ENCODE measurements at places on chromosomes 5 and 9.

GRCh38 chr5:109524555-109524954, 114.8 kb upstream of the PJA2 start:
- DNase-seq, result no peak

DNA sequence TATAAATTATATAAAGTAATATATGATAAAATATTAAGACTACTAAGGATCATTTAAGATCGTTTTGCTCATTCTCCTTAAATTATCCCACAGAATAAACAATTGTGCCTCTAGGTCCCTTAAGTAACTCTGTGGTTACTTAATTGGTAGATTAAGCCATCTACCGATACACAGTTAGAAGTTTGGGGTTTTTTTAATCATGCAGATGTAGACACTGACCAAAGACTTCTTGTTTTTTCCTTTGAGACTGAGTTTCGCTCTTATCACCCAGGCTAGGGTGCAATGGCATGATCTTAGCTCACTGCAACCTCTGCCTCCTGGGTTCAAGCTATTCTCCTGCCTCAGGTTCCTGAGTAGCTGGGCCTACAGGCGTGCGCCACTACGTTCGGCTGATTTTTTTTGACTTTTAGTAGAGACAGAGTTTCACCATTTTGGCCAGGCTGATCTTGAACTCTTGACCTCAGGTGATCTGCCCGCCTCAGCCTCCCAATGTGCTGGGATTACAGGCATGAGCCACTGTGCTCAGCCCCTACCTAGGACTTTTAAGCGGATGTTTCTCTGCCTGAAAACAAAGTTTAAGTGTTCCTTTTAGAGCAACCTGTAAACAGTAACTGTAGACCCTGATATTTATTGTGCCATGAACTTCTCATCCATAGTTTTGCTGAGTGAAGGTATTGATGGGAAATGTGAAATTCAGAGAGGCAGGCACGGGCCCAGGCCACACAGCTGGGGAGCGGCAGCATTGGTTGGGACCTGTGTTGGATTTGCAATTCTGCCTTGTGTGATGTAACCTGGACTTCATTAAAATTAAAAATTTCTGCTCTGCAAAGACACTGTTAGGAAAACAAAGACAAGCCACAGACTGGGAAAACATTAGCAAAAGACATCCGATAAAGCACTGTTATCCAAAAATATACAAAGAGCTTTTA, 11.6 kb downstream of the CEL start:
- no peak for DNase-seq

DNA sequence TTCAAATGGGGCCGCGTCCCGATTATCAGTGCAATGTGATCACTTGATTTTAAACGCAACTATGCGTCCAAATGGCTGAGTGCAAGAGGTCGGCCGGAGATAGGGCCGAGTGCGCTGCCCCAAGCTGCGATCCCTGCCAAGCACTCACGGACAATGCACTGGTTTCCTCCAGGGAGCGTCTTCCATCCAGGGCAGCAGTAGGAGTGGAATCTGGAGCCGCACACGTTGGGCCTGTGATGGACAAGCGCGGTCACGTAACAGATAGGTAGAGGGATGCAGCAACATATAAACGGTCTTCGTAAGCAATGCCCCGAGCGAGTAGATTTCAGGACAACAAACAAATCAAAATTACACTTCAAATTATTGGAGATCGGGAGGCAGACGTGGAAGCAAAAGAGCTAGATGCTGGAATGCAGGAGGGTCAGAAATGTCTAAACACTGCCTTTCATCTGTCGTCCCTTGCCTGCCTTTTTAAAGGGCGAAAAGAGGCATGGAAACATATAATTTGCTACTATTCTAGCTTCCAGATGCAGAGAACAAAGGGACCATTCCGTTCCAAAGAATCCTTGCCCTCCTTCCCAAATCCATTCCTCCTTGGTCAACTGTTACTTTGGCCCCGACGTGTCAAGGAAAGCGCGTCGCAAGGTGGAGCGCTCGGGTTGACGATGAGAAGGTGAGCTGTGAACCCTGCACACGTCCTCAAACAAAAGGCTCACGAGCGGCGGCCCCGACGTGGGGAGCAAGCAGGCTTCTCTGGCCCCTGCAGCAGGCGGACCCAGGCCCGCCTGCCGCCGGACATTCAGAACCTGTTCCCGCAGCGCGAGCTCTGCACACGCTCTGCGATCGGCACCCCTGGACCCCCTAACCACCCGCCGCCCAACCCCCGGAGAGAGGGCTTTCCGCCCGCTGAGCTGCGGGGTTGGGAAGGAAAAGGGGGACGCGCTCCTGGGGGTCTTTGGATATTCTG, 1.5 kb downstream of the FBN2 start:
- DNase-seq, result no peak

DNA sequence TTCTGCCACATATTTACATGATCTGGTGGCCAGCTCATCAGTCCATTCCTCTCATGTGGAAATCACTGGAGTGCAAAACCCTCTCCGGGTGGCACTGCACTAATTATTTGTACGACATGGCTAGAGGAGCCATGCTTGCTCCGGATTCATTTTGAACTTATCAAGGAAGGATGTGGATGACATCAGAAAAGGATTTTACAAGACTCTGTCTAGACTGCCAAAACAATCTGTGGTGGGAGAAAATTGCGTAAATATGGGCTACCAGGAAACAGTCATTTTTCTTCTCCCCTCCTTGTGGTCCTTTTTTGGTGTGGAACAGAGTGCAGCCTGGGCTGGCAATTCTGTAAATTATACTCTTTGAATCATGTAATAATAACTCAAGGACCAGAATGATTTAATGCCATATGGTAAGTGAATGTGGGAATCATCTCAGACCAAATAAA, 123.4 kb upstream of the IFNE start:
- DNase-seq, result no peak

- no peak for DNase-seq
Measured at GRCh38 chr5:35660451-35660850, 42.8 kb downstream of the SPEF2 start.

DNA sequence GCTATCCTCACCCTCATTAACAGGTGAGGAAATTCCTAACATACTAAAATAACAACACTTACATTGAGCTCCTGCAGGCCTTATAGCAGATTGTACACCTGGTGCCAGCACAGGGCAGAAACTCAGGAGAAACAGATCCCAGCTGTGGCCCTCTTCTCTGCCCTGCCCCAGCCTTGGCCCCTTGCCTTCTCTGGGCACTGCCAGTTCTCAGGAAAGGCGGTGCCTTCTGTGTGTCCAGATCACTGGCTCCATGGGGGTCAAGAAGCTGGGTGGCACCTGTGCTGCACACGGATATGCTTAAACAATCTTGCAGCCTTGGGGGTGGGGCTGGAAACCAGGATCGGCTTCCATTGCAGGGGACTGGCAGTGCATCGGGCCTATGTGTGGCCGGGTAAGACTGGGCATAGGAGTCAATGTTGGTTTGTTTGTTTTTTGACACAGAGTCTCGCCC, 19.3 kb downstream of the KYAT1 start:
- DNase-seq, result no peak

DNA sequence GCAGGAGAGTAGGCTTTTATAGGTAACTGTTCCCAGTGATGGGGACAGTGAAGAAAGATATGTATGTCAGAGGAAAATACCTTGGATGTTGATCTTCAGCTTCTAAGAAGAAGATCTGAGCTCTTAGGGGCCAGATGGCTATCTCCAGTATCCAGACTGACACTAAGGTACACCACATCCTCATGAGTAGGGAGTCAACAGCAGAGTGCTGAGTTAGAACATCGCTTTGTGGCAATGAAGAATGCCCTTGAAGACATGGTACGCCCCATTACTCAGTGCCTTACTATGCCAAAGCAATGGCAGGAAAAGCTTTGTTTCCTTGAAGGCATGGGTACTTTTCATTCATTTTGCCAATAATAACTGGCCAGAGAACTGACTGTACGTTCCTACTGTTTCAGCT, 263.7 kb downstream of the CEMIP2 start:
- DNase-seq, result no peak

DNA sequence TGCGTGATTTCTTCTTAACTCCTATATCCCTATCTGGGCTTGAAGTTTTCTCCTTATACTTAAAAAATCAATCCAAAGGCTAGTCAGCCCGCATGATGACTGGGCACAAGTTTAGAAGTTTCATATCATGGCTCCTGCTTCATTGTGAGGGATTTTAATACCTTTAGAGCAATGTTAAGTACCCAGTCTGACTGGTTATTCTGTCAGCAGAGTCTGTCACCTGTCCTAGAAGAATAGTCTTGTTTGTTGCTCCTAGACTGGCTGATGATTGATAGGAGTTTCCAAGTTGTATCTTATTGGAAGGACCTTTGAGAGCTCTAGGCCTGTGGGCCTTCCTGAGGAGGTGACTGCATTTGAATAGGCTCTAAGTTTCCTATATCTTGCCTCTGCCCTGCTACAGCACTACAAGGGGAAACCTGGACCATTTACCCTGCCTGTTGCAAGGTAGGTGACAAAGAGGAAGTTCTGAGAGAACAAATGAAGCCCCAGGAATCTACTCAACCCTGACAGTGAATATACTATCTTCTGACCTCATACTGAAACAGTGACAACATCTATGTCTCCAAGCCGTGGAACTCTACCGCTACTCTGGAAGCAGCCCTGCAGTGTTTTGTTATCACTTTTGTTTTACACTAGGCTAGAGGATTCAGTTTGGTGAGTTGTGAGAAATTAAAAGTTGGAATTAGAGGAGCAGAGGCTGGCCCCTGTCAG, 66.5 kb downstream of the F2RL2 start:
- peak; percentile 59 for DNase-seq

DNA sequence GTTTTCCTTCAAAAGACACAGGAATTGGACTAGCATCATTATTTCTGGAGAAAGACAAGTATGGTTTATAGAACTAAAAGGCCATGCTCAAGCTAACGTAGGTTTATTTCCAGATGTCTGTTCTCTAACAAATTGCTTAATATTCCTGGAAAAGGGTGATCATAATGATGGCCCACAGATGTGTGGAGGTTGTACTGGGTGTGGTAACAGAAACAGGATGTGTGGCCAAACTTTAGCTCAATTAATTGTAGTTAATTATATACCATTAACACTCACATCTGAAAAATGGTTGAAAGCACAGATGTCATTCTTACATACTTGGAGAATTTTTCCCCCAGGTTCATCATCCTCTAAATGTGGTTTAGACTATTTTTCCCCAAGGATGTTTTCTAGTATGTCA, 292.7 kb upstream of the RASA1 start:
- no peak for DNase-seq

DNA sequence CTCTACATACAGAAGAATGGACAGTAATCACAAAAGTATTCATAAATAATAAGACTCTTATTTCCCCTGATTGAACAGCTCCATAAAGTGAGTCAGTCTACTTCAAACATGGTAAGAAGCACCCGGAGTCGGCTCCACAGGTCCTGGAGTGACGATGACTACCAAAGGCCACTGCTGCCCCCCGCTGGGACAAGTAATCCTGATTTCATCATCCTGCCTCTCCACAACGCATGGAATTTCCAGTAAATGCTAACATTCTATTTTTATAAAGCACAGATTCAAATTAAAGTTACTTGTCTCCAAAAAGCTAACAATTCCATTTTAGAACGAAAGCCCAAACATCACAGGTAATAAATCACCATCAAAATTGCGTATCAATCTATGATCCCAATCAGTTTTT, 16.2 kb downstream of the ATPSCKMT start:
- DNase-seq, result no peak

DNA sequence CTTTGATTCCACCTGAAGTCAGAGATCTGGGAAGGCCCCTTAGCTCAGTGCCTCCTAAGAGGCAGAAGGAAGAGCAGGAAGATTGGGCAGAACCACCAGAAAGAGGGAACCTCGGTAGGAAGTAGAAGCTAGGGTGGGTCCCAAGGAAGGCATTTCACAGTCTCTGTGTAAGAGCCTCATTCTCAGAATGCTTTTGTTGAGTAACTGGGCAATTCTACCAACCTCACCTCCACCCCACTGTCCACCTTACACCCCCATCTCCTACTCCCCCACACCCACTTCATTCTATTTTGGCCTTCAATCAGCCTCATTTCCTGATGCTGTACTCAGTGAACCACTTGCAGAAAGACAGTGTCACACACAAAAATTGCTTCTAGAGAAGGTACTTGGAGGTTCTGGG, 3.5 kb downstream of the HBEGF start:
- DNase-seq, result peak; percentile 24

- DNase-seq, result no peak
Measured at GRCh38 chr9:118367383-118367782, 663.2 kb downstream of the TLR4 start.

- no peak for DNase-seq
Measured at GRCh38 chr9:109299891-109300290, 21.0 kb downstream of the EPB41L4B start.

GRCh38 chr5:141514330-141515133, 25.7 kb downstream of the PCDHGC5 start:
- DNase-seq, result peak; percentile 25

DNA sequence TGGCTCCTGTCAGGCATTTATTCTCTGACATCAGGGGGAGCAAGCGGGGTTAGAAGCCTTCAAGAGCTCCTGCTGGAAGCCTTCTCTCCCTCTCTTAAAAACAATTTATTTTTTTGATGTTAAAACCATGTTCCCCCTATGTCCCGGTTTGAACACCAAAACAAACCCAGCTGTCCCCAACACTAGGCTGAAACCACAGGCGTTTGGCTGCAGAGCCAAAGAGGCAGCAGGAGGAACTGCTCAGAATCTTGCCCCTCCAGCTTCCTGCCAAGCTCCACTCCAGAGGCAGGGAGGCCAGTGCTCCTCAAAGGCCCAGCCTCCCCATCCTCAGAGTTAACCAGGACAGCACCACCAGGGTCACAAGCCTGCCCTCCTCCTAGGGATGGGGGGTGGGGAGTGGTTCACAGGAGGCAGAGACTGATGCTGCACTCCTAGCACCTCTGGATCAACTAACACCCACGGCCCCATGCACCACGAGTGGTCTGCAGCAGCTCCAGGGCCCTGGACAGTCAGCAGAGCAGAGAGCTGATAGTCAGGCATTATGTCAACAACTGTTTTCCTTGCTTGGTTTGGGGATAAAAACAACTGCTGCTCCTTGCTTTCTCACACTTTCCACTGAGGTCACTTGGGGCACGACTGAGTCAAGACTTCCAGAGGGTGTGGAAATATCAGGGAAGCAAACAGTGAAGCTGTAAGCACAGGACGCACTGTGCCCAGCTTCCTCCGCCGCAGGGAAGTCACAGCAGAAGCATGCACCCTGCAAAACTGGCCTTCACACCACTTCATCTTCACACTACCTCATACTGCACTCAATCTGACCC, 96.5 kb upstream of the ADRA1B start:
- no peak for DNase-seq

GRCh38 chr5:98050583-98050982, 722.9 kb upstream of the RGMB start:
- no peak for DNase-seq

DNA sequence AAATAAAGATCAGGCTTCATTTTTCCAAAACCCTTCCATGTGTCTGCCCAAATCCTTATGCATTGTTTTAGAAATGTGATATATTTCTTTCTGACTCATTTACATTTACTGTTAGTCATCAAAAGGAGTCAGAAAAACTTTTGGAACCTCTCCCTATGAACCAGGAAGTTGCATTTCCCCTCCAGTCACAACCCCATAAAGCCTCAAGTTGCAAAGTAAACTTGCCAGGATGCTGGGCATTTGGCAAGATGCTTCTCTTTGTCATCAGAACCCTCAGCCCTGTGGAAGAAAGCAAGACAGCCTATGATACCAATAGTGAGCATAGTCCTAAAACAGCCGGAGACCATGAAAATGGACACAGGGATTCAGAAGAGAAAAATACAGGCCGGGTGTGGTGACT, 84.2 kb downstream of the MUSK start:
- DNase-seq, result no peak

- DNase-seq, result no peak
Measured at GRCh38 chr9:99438596-99438995, 216.5 kb downstream of the SEC61B start.
